ENCODE measurements at places on chromosomes 6 and 20. TPM values are rescaled to one million over a fixed set of nuclear protein-coding genes. Genes with fewer than 3 reads are reported as not detected.

The LGSN gene
- total RNA-seq: not detected

The CBLN4 gene
- total RNA-seq: under 0.01 TPM

The PGC gene
- total RNA-seq: not detected

The LAMA4 gene
- 76.5 TPM for total RNA-seq

The GATA5 gene
- total RNA-seq: not detected

The RNF114 gene
- total RNA-seq: 273 TPM

The GSTA5 gene
- total RNA-seq: not detected

The WFDC5 gene
- not detected for total RNA-seq

The ANGPT4 gene
- 0.03 TPM for total RNA-seq

The PTPRT gene
- total RNA-seq: not detected

The PROKR2 gene
- total RNA-seq: not detected

The POU5F1 gene
- total RNA-seq: 5.6 TPM

The CYP39A1 gene
- total RNA-seq: 5.1 TPM

The F13A1 gene
- total RNA-seq: 0.06 TPM

The WFDC13 gene
- not detected for total RNA-seq

The PTGIS gene
- 0.54 TPM for total RNA-seq

The ATP9A gene
- 7.9 TPM for total RNA-seq

The CTAGE9 gene
- not detected for total RNA-seq

The IYD gene
- under 0.01 TPM for total RNA-seq

The FNDC11 gene
- total RNA-seq: not detected

The BNIP5 gene
- not detected for total RNA-seq

The TP53TG5 gene
- not detected for total RNA-seq

The GJA10 gene
- not detected for total RNA-seq

The ENPP5 gene
- 2.5 TPM for total RNA-seq

The EYS gene
- total RNA-seq: not detected

The MANEA gene
- 10.5 TPM for total RNA-seq

The TRAPPC3L gene
- total RNA-seq: not detected

The C6orf15 gene
- total RNA-seq: not detected

The SIRPB1 gene
- 0.11 TPM for total RNA-seq

The PTK7 gene
- 61.8 TPM for total RNA-seq

The HDGFL1 gene
- not detected for total RNA-seq

The GNMT gene
- total RNA-seq: not detected

The SLC22A2 gene
- 1.1 TPM for total RNA-seq

The DUSP15 gene
- 1.9 TPM for total RNA-seq

The CST5 gene
- not detected for total RNA-seq

The KIF13A gene
- 23.0 TPM for total RNA-seq

The CD109 gene
- total RNA-seq: 34.0 TPM

The TSHZ2 gene
- 1.3 TPM for total RNA-seq

The LTB gene
- total RNA-seq: not detected

The CENPQ gene
- total RNA-seq: 21.5 TPM

The TNXB gene
- total RNA-seq: 0.11 TPM

The LBP gene
- not detected for total RNA-seq

The PRSS16 gene
- 4.3 TPM for total RNA-seq

All from Daoy (cell line).